ENCODE measurements at places on chromosomes 16 and 17.

DNA sequence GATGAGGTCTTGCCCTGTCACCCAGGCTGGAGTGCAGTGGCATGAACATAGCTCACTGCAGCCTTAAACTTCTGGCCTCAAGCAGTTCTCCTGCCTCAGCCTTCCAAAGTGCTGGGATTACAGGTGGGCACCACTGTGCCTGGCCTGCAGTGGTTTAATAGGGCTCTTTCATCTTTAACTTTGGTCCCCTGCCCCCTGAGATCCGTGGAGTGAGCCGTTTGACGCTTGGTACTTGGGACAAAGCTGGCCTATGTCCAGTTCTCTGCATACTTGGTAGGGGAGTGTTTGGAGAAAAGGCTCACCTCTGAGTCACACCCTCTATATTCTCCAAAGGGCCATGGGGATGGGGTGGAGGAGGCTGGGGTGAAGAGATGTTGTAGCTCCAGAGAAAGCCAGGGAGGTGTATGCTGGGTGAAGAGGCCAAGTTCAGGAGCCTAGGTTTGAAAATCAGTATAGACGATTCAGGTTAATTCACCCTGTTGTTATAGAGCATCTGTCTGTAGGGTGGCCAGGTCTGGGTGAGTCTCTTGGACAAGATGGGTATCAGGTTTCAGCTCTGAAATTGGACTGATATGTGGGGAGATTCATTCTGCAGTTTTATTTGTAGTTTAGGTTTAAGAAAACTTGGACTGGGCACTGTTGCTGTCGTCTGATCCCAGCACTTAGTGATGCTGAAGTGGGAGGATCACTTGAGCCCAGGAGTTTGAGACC, 17.6 kb downstream of the ABCC1 start:
- peak; percentile 90 for DNase-seq

DNA sequence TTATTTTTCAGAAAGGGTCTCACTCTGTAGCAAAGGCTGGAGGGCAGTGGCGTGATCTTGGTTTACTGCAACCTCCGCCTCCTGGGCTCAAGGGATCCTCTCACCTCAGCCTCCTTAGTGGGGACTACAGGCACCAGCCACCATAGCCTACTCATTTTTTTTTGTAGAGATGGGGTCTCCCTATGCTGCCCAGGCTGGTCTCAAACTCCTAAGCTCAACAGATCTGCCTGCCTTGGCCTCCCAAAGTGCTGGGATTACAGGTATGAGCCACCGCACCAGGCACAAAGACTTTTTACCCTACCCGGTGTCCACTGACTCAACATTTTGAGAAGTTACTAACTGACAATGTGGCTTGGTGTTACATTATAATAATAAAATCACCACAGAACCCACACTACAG, 7.2 kb downstream of the GRB2 start:
- no peak for DNase-seq

DNA sequence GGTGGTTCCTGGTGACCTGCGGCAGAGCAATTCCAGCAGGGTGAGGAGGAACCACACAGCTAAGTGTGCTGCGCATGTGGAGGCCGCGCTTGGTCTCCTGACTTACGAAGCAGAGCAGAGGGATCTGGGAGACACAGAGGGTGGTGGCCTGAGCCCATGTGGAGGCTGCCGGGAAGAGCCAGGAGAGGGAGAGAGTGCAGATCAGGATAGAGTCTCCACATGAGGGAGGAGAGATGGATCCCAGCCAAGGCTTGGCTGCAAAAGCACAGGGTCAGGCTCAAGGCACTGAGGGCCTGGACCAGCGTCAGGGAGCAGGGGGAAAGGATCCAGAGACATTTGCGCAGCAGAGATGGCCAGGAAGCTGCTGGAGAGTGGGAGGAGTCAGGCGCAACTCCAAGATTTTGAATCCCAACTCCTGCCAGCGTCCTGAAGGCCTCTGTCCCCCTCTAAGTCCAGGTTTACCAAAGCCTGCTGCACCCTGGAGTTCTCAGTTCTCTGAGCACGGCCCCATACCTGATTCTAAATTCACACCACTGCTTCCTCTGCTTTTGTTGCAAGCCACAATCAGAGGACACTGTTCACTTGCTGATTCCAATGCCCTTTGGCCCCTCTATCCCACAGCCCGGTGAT, 11.3 kb upstream of the MLLT6 start:
- no peak for DNase-seq

- no peak for DNase-seq
Observed at GRCh38 chr17:40535924-40536294, 29.4 kb downstream of the CCR7 start.

DNA sequence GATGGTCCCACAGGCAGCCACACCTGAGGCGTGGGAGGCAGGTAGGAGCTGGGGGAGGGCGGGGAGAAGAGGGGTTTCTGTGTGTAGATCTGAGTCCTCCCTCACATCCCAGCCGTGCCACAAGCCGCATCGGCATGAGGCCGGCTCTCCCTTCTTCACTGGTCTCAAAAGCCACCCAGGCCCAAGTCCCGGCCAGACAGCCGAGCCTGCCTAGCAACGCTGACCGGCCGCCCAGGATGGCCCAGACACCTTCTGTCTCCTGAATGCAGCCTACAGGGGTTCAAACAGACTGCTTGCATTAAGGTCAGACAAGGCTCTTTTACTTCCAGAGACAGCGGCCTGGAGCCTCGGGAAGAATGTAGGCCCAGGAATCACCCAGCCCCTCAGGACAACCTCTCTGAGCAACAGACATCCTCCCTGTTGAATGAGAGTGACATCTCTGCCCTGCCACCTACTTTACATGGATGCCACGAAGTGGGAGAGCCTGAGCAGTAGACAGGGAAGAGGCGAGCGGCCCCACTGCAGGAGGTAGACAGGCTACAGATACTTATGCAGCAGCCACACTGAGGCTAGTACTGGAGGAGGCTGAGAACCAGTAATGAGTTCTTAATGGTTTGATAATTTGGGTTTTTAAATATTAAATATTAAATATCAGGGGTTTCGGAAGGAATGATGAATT, 69.6 kb downstream of the N4BP1 start:
- DNase-seq: no peak

Data from bronchial epithelial cell (primary cell).